ENCODE measurements at places on chromosomes 1 and 21. TPM values are rescaled to one million over a fixed set of nuclear protein-coding genes. Genes with fewer than 3 reads are reported as not detected.

KRTAP13-2 gene
- total RNA-seq, result not detected

CD101 gene
- 0.25 TPM for total RNA-seq

KRTAP10-2 gene
- total RNA-seq, result not detected

KIAA1614 gene
- total RNA-seq, result 1.0 TPM

SLC44A5 gene
- total RNA-seq, result not detected

SLC2A5 gene
- 0.06 TPM for total RNA-seq

KCND3 gene
- total RNA-seq, result not detected

OPRD1 gene
- total RNA-seq, result 0.14 TPM

CRYZ gene
- total RNA-seq, result 67.7 TPM

ADAM30 gene
- not detected for total RNA-seq

NBPF10 gene
- total RNA-seq, result 0.49 TPM

ANXA9 gene
- total RNA-seq, result 1.3 TPM

CYP4Z1 gene
- total RNA-seq, result not detected

DMBX1 gene
- 0.71 TPM for total RNA-seq

GREM2 gene
- total RNA-seq, result 0.22 TPM

PRKCZ gene
- total RNA-seq, result 6.5 TPM

S100A8 gene
- not detected for total RNA-seq

CAMK2N1 gene
- 27.4 TPM for total RNA-seq
